ENCODE measurements at places on chromosomes 7 and 10. TPM values are rescaled to one million over a fixed set of nuclear protein-coding genes. Genes with fewer than 3 reads are reported as not detected.

The PNLIPRP3 gene
- not detected for polyA plus RNA-seq

The TMEM184A gene
- polyA plus RNA-seq, result not detected

The CEP55 gene
- polyA plus RNA-seq, result 0.39 TPM

The ZWINT gene
- polyA plus RNA-seq, result 5.9 TPM

The CPA2 gene
- polyA plus RNA-seq, result not detected

The CREM gene
- 84.0 TPM for polyA plus RNA-seq

The RAPGEF5 gene
- not detected for polyA plus RNA-seq

The ADAMTS14 gene
- 0.37 TPM for polyA plus RNA-seq

The LOXL4 gene
- polyA plus RNA-seq, result 0.18 TPM

The ASAH2 gene
- polyA plus RNA-seq, result 1.2 TPM

The ITGA8 gene
- polyA plus RNA-seq, result not detected

The GSAP gene
- polyA plus RNA-seq, result 55.5 TPM

The SP8 gene
- polyA plus RNA-seq, result not detected

The CUL1 gene
- polyA plus RNA-seq, result 67.9 TPM

The STAG3 gene
- polyA plus RNA-seq, result 2.8 TPM

The LIPJ gene
- polyA plus RNA-seq, result 0.16 TPM

The PTPRZ1 gene
- not detected for polyA plus RNA-seq
